ENCODE measurements at places on chromosomes 3 and 15.
A peak's percentile ranks its signal among the peaks of the same experiment; 100 is the strongest.

DNA sequence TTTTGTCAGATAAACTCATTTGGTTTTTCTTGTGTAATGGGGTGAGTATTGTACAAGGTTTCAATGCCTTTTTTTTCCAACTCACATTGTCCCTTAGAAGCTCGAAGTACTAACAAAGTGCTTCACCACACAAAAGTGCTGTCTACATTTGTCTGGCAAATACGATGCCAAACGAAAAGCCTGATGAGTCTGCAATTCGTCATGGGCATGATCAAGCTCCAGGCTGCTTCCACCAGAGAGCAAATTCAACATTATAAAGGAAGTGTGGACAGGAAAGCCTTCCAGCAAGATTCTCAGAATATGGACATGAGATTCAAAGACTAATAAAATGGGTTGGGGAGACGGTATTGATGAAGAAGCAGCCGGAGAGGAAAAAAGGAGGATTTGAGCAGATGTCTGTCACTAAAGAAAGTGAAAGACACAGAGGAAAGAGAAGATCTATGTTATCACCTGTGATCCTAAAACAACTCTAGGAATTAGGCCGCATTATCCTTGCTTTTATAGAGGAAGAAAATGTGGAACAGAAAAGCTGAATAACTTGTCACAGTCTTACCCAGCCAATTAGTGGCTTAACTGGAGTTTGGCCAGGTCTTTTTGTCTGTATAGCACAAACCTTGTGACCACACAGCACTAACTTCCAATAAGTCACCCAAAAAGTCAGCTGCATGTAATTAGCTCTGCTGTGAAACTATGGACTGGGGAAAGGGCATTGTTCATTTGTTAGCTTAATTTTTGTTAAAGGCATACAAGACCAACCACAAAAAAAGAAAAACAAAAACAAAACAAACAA is 494.8 kb downstream of the FHIT start:
- no peak for DNase-seq

- DNase-seq = no peak
Measured at GRCh38 chr3:33732394-33732793, 14.3 kb upstream of the CLASP2 start.

DNA sequence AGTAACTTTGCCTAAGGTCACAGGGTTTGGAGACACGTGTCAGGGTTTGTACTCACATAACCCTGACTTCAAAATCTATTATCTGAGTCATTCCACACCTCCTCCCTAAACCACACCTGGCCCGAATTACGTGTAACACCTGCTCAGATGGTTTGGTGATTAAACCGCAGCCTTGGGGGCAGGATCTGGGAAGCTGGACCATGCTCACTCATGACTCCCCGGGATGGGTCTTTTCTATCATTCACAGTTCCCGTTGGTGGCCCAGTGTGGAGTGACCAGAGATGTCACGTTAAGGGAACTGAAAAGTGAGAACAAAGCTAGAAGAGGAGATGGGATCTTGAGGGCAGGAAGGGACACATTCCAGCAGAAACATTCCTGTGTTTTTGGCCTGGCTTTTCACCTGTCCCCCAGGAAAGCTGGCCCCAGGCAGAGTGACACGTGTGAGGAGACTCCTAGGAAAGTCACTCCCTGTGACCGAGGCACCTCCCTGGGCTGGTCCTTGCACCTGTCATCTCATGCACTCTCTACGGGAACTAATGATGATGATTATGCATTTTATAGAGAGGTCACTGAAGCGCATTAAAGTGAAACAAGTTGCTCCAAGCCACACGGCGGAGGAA is 75.4 kb upstream of the POMGNT2 start:
- DNase-seq = no peak

DNA sequence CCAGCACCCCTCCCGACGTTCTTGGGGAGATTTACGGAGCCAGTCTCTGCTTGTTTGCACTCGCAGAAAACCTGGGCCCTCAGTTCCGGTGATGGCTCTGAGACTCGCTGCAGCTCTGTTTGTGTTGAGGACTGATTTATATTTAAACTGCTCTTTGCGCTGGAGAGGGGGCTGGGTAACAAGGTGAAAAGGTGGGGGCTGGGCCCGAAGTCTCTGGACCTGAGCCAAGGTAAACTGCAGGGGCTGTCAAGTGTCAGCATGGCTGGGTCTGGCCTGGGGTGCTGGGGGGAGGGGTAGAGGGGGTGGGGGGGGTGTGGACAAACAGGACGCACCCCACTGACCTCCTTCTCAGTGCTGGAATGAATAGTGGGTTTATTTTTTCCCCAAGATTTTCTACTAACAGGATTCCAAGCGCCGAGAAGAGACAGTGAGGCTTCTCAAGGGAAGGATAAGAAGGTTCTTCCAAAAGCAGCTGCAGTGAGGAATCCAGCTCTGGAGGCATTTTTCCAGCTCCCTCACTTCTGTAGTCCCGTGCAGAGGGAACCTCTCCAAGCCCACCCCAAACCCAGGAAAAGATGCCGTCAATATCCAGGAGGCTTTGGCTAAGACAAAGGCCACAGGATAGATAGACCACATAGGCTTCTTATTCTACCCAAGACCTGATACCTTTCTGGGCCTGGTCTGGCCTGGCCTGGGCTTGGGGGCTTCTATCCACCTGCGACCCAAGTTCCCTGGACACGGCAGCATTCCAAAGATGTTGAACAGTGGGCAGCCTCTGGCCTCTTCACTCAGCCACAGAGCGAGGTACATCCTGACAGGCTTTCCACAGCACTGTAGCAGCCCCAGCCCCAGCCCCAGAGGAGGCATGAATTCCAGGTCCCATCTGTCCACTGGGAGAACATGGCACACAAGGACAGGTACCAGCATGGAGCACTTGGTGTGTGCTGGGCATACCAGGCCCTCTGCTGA is 938 bp upstream of the SLCO2A1 start:
- no peak for DNase-seq

DNA sequence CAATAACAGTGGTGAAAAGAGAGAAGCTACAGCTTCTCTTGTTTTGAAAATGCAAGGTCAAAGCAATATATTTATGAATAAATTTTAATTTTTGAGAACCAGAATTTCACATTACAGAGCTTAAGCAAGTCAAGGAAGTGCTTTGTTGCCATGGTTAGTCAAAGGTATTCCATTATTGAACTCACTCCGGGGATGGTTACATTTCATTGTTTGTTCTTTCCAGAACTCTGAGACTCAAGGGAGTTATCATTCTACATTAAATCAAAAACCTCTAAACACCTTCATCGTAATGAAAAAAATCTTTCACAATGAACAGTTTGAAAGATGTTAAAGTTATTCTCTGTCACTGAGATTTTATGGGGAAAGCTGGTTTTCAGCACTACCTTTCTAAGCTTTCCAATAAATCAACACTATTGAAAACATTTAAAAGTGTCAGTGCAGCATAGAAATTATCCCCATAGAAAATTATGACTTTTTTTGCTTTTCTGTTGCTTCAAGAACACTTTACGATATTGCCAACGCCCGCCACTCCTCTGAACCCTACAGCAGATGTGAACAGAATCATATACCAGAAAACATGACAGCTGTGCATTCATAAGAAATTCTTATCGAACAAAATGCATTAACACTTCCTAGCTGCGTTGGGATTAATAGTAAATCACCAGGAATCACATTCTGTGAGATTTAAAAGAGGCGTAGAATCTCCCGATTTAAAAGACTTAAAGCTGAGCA is 83.0 kb downstream of the OTOL1 start:
- DNase-seq = no peak

- DNase-seq = peak; percentile 61
Measured at GRCh38 chr15:67164401-67164791, 90.1 kb downstream of the AAGAB start.

DNA sequence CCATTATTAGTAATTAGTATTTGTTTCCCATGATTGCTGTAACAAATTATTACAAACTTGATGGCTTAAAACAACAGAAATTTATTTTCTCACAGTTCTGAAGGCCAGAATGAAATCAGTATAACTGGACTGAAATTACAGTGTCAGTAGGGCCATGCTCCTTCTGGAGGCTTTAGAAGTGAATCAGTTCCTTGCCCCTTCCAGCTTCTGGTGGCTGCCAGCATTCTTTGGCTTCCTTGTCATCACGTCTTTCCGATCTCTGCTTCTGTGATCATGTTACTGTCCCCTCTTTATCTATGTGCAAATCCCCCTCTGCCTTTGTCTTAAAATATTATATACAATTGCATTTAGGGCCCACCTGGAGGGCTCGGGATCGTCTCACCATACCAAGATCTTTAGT is 92.0 kb downstream of the FOXB1 start:
- peak; percentile 18 for DNase-seq

DNA sequence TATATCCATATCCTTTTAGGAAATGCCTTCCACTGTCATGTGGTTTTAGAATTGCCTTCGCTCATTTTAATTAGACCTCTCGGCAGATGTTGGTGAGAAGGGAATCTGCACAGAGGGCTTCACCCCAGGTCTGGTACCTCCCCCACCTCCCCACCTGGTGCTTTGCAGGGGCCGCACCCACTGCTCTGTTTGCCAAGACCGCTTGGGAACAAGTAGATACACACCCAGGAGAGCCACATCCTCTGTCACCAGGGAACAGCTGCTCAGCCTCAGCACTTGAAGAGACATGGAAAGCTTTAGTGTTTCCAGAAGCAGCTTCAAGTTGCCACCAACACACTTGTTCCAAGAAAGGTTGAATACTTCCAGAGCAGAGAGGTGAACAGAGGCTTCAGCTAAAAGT is 21.8 kb downstream of the LRRC31 start:
- DNase-seq = no peak

- DNase-seq = peak; percentile 1
Measured at GRCh38 chr3:67145738-67146137, 147.6 kb downstream of the KBTBD8 start.

DNA sequence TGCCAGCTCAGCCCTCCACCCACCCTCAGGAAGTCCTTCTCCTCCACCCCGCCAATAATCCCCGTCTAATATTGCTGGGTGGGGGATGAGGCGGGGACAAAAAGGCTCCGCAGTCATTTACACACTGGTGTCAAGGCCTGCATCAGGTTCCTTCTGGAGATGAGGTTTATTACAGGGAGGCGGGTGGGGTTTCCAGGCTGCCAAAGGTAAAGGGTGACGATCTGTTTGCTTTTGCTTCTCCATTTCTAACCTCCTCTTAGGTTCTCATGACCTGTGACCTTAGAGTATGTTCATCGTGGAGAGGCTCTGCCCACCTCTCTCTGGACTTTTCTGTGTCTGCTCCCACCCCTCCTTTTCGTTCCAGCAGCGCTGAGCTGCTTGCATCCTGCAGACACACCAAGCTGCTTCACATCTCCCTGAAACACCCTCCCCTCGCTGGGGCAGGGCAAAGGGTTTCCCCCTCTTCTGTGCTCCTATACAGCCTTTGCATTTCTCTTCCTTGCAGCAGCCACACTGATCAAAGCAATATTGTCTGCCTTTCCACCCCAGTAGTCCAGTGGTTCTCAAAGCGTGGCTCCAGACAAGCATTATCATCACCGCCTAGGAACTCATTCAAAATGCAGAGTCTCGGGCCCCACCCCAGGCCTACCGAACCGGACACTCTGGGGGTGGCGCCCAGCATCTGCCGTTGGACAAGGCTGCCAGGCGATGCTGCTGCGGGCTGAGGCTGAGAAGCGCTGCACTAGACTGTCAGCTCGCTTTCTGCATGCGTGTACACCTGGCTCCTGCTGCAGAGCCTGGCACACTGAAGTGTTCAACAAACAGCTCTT is 26.6 kb downstream of the CA12 start:
- no peak for DNase-seq

DNA sequence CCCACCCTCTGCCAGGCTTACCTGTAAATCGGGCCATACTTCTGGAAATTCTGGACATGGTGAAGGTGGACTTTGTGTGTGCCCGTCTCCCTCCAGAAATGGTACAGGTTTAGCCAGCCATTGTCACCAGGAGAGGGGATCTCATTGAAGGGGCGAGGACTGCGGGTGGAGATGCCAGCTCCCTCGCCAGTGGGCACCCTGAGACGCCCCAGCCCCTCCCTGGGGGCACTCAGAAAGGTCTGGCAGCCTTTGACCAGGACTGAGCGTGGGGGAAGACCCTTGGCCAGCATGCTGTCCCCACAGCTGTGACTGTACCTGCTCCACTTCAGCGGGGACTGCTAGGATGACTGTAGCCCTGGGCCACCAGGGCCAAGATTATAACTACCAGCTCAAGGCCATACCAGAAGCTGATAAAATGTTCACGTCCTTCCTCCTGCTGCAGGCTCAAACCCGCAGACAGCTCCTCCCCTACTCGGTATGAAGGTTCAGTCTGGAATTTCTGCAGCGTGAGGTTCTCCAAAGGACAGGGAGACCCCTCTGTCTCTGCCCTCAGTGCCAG is at the start of gene CYP11A1:
CYP11A1 (minus strand) TSS at position 351 of the 559 bp plus-strand sequence; CDS start at position 290, 61 bp downstream.
- DNase-seq = no peak

- peak; percentile 79 for DNase-seq
Measured at GRCh38 chr15:65385870-65386258, 8.1 kb upstream of the IGDCC3 start.

DNA sequence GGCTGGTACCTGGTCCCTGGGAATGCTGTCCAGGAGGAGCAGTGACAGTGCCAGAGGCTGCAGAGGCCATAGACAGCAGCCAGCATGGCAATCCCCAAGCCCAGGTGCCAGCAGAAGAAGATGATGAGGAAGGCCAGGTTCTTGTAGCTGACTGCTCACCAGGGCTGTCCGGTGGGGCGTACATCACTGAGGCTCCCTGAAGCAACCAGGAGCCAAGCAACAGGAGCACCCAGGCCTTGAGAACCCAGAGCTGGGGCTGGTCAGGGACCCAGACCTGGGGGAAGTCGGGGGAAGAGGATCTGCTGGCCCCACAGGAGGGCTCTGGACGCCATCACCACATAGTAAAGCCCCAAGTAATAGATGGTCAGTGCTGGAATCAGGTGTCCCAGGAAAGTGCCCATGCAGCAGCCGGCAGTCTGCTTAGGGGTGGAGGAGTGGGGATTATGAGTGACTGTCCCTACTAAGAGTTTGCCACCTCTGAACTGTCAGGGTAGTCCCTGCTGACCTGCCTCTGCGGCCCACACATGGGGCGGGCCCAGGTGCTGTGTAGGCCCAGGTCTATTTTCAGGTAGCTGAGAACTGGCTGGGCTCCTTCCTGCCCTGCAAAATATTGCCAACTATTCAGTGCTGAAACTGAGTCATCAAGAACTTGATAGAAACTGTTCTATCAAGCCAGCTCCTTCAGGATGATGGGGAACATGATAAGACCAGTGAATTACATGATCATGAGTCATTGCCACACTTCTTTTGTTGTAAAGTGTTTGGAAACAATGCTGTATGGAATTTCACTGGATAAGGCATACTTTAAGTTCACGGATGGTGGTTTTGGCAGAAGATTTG is 68.7 kb downstream of the CHRD start:
- peak; percentile 73 for DNase-seq

DNA sequence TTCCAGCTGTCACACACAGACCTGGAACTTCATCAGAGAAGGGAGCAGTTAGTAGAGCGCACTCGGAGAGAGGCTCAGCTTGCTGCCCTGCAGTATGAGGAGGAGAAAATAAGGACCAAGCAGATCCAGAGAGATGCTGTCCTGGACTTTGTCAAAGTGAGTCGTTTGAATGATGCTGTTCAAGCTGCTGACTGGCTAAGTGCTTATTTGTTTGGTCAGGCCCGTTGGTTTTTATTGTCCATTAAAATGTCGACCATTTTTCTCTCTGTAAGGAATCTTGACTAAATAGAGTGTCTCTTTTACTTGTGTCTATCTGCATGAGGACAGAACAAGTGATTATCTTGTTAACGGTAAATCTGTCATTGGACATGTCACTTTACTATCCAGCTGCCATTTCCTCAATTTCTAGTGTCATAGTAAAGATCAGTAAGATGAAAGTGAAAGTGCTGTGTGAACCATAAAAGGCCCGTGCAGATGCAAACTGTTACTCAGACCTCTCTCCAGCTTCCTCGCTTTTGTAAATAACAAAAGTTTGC is 56.9 kb downstream of the LRCH3 start:
- DNase-seq = no peak

GRCh38 chr3:195076981-195077610 is 193.9 kb downstream of the XXYLT1 start:
- no peak for DNase-seq
